ENCODE measurements at places on chromosomes 16 and 17.

DNA sequence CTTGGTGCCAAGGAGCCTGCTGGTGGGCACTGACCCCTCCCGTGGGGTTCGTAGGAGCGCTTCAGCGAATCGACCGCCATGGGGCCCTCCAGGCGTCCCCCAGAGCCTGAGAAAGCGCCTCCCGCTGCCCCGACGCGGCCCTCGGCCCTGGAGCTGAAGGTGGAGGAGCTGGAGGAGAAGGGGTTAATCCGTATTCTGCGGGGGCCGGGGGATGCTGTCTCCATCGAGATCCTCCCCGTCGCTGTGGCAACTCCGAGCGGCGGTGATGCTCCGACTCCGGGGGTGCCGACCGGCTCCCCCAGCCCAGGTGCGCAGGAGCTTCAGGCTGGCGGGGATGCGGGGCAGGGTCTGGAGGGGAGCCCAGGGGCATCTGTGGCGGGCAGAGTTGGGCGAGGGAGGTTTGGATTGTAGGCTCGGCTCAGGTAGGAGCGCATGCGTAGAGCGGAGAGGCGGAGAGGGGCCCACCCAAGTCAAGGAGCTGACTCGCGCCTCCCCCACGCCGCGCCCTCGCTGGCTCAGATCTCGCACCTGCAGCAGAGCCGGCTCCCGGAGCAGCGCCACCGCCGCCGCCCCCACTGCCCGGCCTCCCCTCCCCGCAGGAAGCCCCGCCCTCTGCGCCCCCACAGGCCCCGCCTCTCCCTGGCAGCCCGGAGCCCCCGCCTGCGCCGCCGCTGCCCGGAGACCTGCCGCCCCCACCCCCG is 19.8 kb downstream of the FMNL1 start:
- DNase-seq: peak; percentile 89

GRCh38 chr17:50955160-50955559 is 89.0 kb upstream of the TOB1 start:
- no peak for DNase-seq

- no peak for DNase-seq
Measured at GRCh38 chr17:8884336-8884990, 17.0 kb upstream of the PIK3R6 start.

GRCh38 chr17:47208744-47209488 is at the start of gene MYL4:
Gene MYL4, plus strand, starts transcription at chr17:47209348. Its CDS starts 75 bp downstream, at chr17:47209423.
- no peak for DNase-seq

- DNase-seq: no peak
Measured at GRCh38 chr17:28521311-28522085, 15.3 kb downstream of the FOXN1 start.

- DNase-seq: no peak
Measured at GRCh38 chr16:54373534-54374520, 87.2 kb upstream of the IRX3 start.

DNA sequence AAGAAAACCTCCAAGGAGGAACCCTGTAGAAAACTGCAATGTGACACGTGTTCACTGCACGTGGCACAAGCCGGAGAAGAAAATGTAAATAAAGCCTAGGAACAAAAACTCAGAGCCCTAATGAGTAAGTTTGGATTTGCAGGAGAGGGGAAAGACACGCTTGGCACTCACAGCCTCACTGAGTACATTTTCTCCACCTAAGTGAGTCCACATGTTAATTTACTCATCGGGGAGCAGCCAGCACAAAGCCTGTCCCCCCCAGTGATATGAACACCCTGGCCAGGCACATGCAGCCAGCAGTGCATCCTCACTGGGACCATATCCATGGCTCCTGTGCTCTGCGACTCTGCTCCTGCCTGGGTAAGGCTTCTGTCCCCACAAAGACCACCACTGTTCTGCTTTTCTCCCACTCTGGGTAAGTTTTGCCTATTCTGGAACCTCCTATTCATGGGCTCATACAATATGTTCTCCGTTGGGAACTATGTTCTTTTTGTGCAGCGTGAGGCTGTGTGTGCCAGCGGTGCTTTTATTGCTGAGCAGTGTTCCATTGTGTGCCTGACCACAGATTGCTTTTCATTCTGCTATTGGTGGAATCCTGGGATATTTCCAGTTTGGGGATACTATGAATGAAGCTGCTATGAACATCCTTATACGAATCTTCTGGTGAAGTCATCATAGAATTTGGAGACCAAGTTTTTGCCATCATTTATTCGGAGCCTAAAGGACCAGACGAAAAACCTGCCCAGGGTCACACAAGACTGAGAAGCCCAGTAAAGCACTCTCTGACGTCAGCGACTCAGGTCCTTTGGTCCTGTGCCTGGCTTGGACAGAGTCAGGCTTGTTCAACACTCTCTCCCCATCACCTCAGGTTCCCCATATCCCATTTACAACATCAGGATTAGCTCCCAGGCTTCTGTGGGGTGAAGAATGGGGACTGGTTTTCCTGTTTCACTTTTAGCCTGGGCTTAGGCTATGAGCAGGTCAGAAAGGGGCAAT is 53.3 kb downstream of the RNF112 start:
- DNase-seq: no peak

DNA sequence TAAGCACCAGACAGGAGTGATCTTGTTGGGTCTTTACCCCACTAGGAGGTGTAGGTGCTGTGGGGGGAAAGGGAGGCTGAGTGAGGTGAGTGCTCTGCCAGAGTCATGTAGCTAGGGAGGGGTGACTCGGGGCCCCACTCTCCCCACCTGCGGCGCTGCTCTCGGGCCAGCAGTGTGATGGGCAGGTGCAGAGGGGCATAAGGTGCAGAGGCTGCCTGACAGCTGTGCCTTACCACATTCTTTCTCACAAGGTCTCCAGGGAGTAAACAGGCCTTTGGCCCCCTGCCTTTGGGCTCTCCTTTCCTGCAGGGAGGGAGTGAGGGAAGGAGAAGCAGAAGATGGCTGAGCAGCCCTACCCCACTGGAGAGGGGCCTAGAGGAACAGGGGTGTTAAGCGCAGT is 4.5 kb upstream of the CNP start:
- DNase-seq: no peak

- no peak for DNase-seq
Measured at GRCh38 chr17:80031691-80032430, 3.8 kb downstream of the TBC1D16 start.

DNA sequence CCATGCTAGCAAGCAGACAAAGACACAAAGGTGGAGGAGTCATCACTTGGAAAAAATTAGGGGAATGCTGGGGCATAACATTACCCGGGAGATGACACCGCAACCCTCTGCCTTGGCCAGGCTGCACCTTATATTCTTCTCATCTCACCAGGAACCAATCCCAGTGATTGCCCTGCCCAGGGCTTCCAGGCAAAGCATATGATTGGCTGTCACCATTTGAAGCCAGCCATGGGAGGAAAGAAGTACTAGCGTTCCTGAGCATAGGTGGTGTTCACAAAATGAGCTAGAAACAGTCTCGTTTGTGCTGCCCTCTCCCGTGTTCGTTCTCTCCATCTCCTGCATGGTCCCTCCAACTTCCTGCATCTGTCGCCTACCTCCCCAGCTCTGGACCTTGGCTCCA is 29.6 kb downstream of the TEKT5 start:
- DNase-seq: no peak

DNA sequence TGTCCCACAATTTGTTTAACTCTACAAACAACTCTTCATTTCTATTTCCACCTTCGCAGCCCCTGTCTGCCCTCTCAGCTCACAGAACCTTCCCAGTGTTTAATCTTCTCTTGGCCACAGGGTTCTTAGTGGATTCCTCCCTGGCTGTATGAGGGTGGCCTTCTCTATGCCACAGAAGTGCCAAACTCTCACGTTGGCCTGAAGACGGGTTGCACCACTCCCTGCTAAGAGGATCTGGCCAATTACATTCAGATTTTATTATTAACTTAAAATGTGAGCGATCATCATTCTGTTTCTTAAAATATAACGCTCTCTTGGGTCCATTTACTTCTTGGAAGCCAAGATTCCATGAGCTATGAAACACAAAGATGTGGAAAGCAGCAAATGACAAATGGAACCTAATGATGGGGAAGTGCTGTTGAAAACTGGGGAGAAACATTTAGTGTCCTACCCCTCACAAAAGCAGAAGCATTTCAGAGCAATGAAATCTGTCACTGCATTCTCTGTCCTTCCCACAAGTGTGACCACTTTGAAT is 91.3 kb upstream of the NOG start:
- no peak for DNase-seq

GRCh38 chr16:87789437-87790291 is 23.9 kb upstream of the KLHDC4 start:
- no peak for DNase-seq

GRCh38 chr17:42317266-42317845 is 29.1 kb downstream of the STAT5A start:
- DNase-seq: no peak

All from dorsolateral prefrontal cortex (tissue), 122 donors.